SK-N-SH (cell line): ENCODE measurements at places on chromosomes 1 and 21. TPM values are rescaled to one million over a fixed set of nuclear protein-coding genes. Genes with fewer than 3 reads are reported as not detected.

Gene C1orf198
- polyA plus RNA-seq: 12.3 and 19.4 TPM in 2 replicates

Gene MAP10
- 0.43 and 0.45 TPM in 2 replicates for polyA plus RNA-seq

Gene NRAS
- polyA plus RNA-seq: 15.9 and 23.3 TPM in 2 replicates

Gene TRAF3IP3
- 0.31 and 0.60 TPM in 2 replicates for polyA plus RNA-seq

Gene RAB25
- not detected in 2 replicates for polyA plus RNA-seq

Gene HJV
- polyA plus RNA-seq: 0.05 TPM in 1 of 2 replicates, not detected in the other

Gene PROX1
- polyA plus RNA-seq: 0.25 and 0.45 TPM in 2 replicates

Gene GADD45A
- 106 and 164 TPM in 2 replicates for polyA plus RNA-seq

Gene GBP4
- 0.02 TPM in 1 of 2 replicates, not detected in the other for polyA plus RNA-seq

Gene SLC9C2
- polyA plus RNA-seq: not detected in 2 replicates

Gene PTPN7
- not detected in 2 replicates for polyA plus RNA-seq

Gene NBPF26
- polyA plus RNA-seq: 13.3 and 16.4 TPM in 2 replicates

Gene HCRTR1
- polyA plus RNA-seq: 0.03 TPM in 1 of 2 replicates, not detected in the other

Gene RIPK4
- 7.0 and 11.0 TPM in 2 replicates for polyA plus RNA-seq

Gene UBXN10
- polyA plus RNA-seq: not detected in 2 replicates

Gene CYP4Z1
- polyA plus RNA-seq: not detected in 2 replicates

Gene PLA2G2A
- polyA plus RNA-seq: not detected in 2 replicates

Gene SPRR2A
- not detected in 2 replicates for polyA plus RNA-seq

Gene RPS6KA1
- 8.3 and 9.7 TPM in 2 replicates for polyA plus RNA-seq

Gene RASAL2
- 6.9 and 10.0 TPM in 2 replicates for polyA plus RNA-seq

Gene PPIAL4G
- not detected in 2 replicates for polyA plus RNA-seq

Gene TRIM45
- polyA plus RNA-seq: 7.4 and 9.7 TPM in 2 replicates

Gene RSPO1
- polyA plus RNA-seq: 0.03 TPM in 1 of 2 replicates, not detected in the other

Gene TLR5
- polyA plus RNA-seq: 0.02 TPM in 1 of 2 replicates, not detected in the other

Gene LCE1A
- not detected in 2 replicates for polyA plus RNA-seq

Gene ERO1B
- polyA plus RNA-seq: 0.79 and 1.3 TPM in 2 replicates

Gene PLA2G2C
- polyA plus RNA-seq: not detected in 2 replicates

Gene AGT
- 0.39 and 0.41 TPM in 2 replicates for polyA plus RNA-seq

Gene MEX3A
- 15.1 and 16.2 TPM in 2 replicates for polyA plus RNA-seq

Gene AKNAD1
- 0.70 and 0.71 TPM in 2 replicates for polyA plus RNA-seq

Gene KCNJ9
- polyA plus RNA-seq: 0.02 and 0.05 TPM in 2 replicates

Gene OR2T35
- polyA plus RNA-seq: not detected in 2 replicates

Gene MFSD2A
- 4.1 and 6.3 TPM in 2 replicates for polyA plus RNA-seq

Gene ASCL5
- polyA plus RNA-seq: 0.05 TPM in 1 of 2 replicates, not detected in the other

Gene LAMC2
- polyA plus RNA-seq: 0.15 and 0.16 TPM in 2 replicates

Gene PRRX1
- polyA plus RNA-seq: 356 and 431 TPM in 2 replicates

Gene CYB5RL
- 3.3 and 4.7 TPM in 2 replicates for polyA plus RNA-seq

Gene AMY2A
- polyA plus RNA-seq: not detected in 2 replicates

Gene S100B
- 0.12 and 0.24 TPM in 2 replicates for polyA plus RNA-seq

Gene CHIT1
- not detected in 2 replicates for polyA plus RNA-seq

Gene BARHL2
- polyA plus RNA-seq: not detected in 2 replicates

Gene ZSWIM5
- 0.07 and 0.21 TPM in 2 replicates for polyA plus RNA-seq

Gene BSND
- not detected in 2 replicates for polyA plus RNA-seq

Gene KIAA1614
- polyA plus RNA-seq: 1.1 and 1.2 TPM in 2 replicates

Gene TRABD2B
- polyA plus RNA-seq: 0.02 and 0.03 TPM in 2 replicates

Gene NR5A2
- polyA plus RNA-seq: not detected in 2 replicates

Gene PTPRF
- 67.6 and 72.7 TPM in 2 replicates for polyA plus RNA-seq

Gene CFAP57
- 0.36 and 0.60 TPM in 2 replicates for polyA plus RNA-seq

Gene INPP5B
- 10.5 and 12.3 TPM in 2 replicates for polyA plus RNA-seq

Gene PTGFR
- polyA plus RNA-seq: 2.2 and 3.6 TPM in 2 replicates

Gene ADORA1
- polyA plus RNA-seq: 3.2 and 4.8 TPM in 2 replicates

Gene TNFRSF8
- 0.07 TPM in 1 of 2 replicates, not detected in the other for polyA plus RNA-seq

Gene WNT3A
- not detected in 2 replicates for polyA plus RNA-seq

Gene SYPL2
- 0.03 and 0.05 TPM in 2 replicates for polyA plus RNA-seq

Gene LIN28A
- polyA plus RNA-seq: not detected in 2 replicates

Gene GJA4
- polyA plus RNA-seq: not detected in 2 replicates

Gene MCOLN2
- polyA plus RNA-seq: not detected in 2 replicates

Gene CFHR2
- polyA plus RNA-seq: not detected in 2 replicates

Gene CLIC6
- polyA plus RNA-seq: 0.03 and 0.08 TPM in 2 replicates
